ENCODE measurements at places on chromosomes 11 and 22.

DNA sequence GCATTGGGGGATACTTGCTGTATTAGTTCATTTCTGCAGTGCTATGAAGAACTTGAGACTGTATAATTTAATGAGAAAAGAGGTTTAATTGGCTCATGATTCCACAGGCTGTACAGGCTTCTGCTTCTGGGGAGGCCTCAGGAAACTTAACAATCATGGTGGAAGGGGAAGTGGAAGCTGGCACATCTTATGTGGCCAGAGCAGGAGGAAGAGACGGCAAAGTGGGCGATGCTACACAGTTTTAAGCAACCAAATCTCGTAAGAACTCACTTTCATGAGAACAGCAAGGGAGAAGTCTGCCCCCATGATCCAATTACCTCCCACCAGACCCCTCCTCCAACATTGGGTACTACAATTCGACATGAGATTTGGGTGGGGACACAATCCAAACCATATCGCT, 55.1 kb downstream of the TMPRSS5 start:
- no peak for DNase-seq

DNA sequence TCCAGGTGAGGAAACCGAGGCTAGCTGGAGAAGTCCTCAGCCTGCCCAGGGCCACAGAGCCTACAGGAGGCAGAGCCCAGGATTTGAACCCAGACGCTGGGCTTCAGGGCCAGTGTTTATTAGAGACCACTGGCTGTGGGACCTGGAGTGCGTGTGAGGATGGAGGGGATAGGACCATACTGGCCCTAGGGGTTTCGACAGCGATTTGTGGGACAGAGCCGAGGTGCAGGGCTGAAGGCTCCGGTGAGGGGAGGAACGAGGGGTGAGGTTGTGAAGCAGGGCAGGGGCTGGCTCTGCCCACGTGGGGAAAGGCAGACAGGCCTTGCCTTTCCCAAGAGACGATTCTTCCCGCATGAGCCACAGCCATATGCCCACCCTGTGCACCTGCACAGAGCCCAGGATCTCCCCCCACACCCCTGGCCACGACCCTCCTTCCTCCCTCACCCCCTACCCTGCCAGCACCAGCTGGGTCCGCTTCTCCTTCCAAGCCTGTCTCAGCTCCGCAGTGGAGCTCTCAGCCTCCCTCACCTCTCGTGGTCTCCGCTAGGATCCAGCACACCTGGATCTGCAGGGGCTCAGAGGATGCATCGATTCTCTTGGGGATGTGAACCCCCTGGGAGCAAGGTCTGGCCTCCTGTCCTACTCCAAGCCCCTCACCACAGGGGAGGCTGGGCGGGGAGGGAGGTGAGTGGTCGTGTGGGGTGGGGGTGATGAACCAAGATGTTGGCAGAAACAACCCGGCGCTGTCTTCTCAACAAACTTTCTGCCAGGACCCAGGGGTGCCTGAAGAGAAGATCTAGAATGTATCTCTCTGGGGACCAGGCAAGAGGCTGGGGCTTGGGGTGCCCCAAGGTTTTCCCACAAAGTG, 58.4 kb downstream of the RTL6 start:
- no peak for DNase-seq

- peak; percentile 80 for DNase-seq
These were observed at the start of gene MRGPRE for GRCh38 chr11:3231851-3232744. MRGPRE (minus strand) TSS chr11:3232417; CDS start chr11:3228799, 3,618 bp downstream.

GRCh38 chr11:72441752-72442207, 7.4 kb upstream of the CLPB start:
- DNase-seq = no peak
